Right renal pelvis (tissue), 4 donors: ENCODE measurements at places on chromosomes 4 and X.

GRCh38 chrX:103488332-103488731, 31.0 kb downstream of the RAB40A start:
- no peak for DNase-seq

DNA sequence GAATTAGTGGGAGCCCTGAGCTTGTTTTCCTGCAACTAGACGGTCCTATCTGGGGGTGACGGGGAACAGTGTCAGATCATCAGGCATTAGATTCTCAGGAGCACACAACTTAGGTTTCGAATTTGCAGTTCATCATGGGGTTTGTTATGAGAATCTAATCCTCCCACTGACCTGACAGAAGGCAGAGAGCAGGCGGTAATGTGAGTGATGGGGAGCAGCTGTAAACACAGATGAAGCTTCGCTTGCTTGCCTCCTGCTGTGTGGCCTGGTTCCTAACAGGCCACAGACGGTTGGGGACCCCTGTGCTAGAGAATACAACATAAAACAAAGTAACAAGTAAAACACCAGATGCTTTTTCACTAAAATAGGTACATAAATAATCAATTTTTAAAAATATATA, 86.2 kb upstream of the BLTP1 start:
- no peak for DNase-seq

GRCh38 chrX:141701072-141701471, 2.5 kb upstream of the SPANXD start:
- DNase-seq, result no peak

DNA sequence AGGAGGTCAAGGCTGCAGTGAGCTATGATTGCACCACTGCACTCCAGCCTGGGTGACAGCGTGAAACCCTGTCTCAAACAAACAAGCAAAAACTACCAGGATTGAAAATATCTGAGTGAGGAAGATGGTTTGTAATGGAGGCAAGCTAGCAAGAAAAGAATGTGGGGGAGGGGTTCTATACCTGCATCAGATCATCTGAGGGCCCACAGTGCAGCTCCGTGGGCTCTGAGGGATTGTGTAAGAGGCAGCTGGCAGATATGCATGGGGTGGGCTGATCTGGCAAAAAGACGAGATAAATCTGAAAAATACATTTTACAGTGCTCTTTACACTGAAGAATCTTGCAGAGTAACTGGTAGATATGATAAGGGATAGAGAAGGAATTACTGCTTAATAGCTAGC, 28.9 kb upstream of the CHRNA9 start:
- no peak for DNase-seq

DNA sequence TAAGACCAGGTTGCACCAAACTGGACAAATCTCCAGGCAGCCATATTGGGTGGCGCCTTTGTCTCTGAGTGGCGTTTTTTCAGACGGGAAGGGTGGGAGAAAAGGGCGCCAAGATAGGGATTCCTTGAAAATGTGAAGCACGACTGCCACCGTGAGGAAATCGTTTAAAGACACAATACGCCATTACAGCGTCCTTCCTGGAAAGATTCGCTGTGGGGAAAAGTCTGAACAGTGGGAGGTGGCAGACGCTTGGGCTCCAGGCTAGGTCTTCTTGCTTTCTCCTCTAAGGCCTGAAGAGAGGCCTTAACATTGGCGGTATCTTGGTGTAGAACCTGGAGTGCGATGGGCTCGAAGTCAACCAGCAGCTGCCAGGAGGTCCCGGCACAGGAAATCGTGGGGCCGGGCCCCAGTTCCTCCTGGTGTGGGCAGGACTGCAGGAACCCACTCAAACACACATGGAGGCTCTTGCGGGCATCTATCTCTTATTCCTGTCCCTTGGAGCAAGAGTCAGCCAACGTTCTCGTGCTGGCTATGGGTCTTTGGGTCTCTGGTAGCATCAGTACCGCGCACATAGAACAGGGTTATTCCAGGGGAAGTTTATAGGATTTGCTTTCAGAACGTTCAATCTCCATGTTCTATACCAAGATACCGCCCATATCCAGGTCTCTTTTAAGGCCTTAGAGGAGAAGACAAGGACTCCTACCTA, 208.8 kb downstream of the OR13H1 start:
- DNase-seq, result no peak

GRCh38 chr4:165288226-165288625, 39.2 kb upstream of the MSMO1 start:
- DNase-seq, result no peak

GRCh38 chrX:24392709-24393108, 32.3 kb downstream of the SUPT20HL1 start:
- no peak for DNase-seq

GRCh38 chr4:153549405-153549804, 83.2 kb downstream of the TMEM131L start:
- no peak for DNase-seq

- DNase-seq, result no peak
Measured at GRCh38 chr4:62460329-62460728, 1260.2 kb downstream of the ADGRL3 start.

DNA sequence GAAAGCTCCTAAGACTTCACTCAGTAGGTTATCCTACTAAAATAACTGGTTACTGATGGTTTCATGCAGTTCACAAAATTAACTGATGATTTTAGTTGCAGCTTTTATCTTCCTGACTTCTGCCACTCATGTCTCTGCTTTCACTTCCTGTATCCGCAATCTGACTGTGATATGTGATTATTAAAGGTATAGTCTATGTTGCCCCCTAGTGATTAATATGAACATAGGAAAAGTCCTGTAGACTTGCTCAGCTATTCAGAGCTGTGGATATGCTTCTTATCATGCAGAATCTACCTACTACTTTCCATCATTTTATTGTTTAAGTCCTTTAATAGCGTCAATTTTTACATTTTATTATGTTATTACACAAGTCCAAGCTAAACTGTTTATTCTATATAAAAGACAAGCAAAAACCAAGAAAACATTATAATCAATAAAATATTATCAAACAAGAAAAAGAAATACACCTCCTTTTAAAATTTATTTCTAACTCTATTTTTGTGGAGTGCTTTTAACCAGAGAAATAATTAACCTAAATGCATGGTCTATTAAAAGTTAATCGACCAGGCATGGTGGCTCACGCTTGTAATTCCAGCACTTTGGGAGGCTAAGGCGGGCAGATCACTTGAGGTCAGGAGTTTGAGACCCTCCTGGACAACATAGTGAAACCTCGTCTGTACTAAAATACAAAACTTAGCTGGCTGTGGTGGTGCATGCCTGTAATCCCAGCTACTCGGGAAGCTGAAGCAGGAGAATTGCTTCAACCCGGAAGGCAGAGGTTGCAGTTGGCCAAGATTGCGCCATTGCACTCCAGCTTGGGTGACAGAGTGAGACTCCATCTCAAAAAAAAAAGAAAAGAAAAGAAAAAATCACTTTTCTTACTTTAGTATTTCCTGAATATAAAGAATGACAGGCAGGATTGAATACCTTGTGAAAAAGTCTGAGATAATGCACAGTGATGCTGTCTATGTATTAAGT, 40.4 kb upstream of the TLR2 start:
- no peak for DNase-seq

DNA sequence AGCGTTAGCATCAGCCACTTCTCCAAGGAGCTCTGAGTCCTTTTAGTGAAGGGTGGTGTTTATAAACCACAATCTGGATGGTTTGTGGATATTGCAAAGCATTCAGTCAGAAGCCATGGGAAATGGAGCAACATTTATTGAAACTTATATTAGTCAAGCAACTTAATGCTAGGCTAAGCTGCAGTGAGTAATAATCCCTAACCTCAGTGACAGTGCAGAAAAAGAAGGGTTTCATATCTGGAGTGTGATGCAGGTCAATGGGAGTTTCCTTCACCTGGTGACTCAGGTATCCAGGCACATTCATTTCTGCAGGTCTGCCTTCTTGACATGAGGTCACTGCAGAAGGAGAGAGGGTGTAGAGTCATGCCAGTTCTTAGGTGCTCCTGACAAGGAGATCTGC, 10.4 kb upstream of the DRD5 start:
- DNase-seq, result no peak

GRCh38 chr4:76960014-76960413, 10.5 kb downstream of the SEPTIN11 start:
- no peak for DNase-seq
